ENCODE measurements at places on chromosomes 5 and 9.

DNA sequence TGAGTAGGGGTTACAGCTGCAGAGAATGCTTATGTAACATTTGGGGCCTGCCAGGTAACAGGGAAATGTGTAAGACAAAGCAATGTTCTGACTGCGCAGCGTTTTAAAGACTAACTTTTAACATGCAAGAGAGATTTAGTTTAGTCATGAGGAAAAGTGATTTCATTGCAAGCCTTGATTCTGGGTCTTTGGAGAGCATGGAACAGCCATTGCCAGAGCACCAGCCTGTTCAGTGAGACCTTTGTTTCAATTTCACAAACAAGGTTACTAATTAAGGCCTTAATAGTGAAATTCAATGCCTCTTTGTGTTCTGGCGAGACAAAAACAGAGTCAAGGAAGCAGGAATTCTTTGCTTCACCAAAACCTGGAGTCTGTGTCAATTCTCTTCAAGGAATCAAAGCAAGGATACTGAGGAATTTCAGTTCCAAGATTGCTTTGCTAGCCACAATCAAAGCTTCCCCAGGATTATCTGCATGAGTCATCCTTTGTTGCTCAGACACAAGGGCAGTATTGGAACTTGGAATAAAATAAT is 14.4 kb downstream of the CKMT2 start:
- no peak for DNase-seq

DNA sequence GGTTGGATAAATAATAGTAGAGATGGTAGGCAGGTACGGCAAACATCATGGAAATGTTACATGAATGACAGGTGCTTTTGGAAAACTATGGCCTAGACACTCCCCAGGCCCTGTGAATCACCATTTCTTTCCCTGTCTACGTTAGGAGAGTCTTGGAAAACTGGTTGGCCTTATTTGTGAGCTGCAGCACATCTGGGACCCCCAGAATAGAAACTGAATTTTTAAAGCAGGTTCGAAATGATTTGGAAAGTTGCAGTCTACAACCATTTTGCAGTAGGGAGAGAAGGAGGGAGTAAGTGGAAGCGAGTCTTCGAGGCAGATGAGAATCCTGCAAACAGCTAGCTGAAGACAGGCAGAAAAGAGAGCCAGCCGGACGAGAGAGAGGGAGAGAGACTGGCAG is 13.0 kb downstream of the C1QTNF2 start:
- DNase-seq = no peak

- DNase-seq = no peak
Observed at GRCh38 chr9:114165407-114166102, 10.2 kb downstream of the COL27A1 start.

DNA sequence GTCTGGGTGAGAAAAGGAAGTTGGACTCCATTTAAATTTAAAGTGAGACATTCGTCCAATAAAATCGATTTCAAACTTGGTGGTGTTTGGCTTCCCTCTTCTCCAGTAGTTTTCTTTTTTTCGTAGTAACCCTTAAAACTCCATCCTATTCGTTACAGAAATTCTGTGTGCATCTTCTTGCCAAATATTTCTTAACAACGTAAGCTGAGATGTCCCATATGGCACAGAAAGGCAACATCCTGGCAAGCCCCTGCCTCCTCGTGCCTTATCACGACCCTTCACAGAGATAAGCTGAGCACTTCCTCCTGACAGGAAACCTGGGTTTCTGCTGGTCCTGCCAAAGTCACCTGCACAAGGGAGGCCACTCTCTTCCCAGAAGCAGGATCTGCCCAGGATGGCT is 11.8 kb upstream of the ADAMTS2 start:
- DNase-seq = no peak

DNA sequence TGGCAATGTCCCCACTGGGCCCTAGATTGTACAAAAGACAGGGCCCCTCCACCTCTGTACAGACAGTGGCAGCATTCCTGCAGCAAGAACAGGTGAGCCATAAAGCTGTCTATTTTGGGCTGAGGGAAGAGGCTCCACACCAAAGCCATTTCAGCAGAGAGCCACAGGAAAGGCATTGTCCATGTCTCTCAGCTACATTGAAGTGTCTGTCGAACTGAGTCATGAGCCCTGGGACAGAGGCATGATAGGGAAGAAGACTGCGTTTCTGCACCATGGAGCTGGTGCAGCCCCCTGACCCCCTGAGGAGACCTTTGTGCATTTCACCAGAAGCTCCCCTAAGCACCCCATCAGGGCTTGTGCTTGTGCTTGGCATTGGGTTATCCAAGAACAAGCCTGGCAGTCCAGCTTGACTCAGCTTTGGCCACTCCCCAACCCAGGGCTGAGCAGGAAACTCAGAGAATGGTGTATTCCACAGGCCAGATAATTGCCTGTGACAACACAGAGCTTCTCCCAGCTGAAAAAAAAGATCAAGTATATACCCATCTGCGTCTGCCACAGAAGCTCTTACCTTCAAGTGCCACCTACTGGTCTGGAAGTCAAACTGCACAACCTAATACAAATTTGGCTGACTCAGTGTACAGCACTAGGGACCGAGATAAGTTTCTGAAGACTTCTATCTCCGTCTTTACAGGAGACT is 5.9 kb upstream of the FRMD3 start:
- no peak for DNase-seq

DNA sequence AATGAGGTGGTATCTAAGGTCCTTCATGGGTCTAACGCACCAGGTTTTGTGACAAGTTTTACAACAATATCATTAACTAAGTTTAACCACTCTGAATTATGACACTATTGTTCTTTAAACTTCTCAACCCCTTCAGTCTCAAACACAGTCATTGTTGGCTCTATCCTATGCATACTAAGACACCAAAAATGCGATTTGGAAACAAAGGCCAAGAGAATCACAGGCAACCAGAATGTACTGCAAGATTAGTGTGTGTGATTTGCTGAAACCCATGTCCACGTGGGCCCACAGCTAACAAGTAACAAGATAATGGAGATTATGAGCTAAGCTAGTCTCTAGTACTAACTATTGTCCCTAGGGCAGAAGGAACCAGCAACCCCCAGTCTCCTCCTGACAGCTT is 142.2 kb upstream of the RANBP3L start:
- no peak for DNase-seq

DNA sequence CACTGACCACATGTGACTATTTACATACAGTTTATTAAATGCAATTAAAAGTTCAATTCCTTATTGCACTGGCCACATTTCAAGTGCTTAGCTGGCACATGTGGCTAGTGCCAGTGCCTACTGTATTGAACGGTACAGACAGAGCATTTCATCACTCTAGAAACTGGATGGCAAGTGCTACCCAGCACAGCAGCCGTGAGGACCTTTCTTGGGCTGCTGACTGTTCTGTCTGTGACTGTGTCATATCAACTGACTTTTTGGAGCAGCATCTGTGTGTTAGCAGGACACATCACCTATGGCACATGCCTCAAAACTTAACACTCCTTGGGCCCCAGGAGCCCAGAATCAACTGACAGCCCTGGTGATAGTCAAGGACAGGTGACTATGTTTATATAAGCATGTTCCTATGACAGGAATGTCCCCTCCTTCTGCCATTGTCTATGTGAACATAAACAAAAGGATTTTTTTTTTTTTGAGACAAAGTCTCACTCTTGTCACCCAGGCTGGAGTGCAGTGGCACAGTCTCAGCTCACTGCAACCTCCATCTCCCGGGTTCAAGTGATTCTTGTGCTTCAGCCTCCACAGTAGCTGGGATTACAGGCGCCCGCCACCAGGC is 8.9 kb downstream of the IRF1 start:
- no peak for DNase-seq

GRCh38 chr9:134390537-134390936 is 64.3 kb downstream of the RXRA start:
- no peak for DNase-seq

DNA sequence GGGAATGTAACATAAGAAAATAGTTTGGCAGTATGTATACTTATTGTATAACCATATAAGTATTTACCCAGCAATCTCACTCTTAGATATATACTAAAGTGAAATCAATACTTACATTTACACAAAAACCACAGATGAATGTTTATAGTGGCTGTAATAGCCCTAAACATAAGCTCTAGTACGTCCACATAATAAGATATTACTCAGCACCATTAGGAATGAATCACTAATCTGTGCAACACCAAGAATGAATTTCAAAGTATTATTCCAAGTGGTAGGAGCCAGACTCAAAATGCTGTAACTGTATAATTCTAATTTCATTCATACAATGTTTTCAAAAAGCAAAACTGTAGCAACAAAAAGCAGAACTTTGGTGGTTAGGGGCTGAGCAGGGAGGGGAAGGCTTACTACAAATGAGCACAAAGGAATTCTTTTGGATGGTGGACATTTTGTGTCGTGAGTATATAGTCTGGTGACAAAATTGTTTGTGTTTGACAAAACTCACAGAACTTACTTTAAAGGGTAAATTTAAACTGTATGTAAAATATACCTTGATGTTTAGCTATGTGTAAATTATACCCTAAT is 11.9 kb upstream of the C5orf46 start:
- no peak for DNase-seq

DNA sequence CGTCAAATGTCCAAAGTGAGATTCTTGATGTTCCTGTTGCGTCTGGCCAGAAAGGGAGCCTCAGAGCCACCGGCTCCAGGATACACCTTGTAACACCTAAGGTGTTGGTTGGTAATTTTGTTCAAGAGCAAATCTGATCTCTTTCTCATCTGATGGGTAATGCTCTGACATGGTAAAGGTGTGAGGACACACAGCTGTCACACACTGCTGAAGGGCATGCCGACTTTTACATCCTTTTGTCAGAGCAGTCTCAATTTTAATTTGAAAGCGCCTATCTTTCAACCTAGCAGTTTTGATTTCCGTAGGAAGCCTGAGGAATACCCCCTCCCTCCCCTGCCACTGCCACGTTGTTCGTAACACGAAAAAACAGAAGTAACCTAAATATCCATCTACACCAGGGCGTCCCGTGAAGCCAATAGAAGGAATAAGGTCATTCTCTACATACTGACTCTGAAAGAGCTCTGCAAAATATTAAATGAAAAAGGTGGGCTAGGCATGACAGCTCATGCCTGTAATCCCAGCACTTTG is 57.4 kb downstream of the TSTD2 start:
- no peak for DNase-seq

DNA sequence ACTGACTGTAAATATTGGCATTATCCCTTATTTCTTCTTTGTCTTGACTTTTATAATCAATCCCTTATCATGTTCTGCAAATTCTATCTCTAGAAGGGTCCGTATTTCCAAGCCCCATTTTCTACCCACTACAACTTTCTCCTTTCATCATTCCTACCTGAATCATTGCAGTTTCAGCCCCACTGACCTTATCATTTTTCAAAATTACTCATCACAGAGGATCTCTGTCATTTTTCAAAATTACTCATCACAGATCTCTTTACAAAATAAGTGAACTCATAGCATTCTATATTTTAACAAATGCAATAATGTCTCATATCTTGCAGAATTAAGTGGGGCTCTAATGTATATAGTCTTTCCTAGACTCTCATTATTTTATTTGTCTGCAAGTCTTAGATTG is 256.9 kb upstream of the COX7C start:
- no peak for DNase-seq

- DNase-seq = no peak
Observed at GRCh38 chr9:72703574-72703973, 182.2 kb downstream of the TMC1 start.

DNA sequence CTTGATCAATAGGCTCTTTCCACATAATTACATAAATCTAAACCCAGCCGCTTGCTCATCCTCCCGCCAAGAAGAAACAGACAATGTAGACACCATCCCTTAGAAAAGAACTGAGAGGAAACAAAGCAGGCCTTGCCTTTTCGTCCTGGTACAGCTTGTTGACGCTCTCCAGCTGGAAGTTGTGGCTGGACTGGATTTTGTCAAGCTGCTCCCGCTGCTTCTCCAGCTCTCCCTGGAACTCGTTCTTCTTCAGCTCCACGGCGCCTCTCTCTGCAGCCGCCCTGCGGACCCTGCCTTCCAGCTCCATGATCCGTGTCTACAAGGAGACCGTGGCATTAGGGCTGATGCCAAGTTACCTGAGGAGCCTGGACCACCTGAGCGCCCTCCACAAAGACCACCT is 22.1 kb downstream of the GOLM1 start:
- no peak for DNase-seq

GRCh38 chr5:100693481-100693880 is 158.3 kb downstream of the FAM174A start:
- DNase-seq = no peak

DNA sequence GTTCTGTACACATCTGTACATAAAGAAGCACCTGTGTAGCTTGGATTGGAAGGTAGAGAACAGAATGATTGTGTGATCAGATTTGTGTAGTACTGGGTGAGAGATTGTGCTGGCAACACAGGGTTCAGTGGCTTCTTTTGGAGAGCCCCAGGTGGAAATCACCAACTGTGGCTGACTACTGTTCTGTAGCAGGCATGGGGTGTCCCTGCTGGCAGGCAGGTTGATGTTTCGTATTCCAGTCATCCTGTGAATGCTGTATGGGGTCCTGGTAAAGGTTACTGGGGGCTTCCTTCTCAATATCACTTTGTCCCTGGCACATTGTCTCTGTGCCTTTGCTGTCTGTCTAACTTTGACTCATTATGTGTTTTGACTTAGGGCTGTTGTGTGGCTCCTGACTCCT is 5.3 kb downstream of the ASPN start:
- no peak for DNase-seq

DNA sequence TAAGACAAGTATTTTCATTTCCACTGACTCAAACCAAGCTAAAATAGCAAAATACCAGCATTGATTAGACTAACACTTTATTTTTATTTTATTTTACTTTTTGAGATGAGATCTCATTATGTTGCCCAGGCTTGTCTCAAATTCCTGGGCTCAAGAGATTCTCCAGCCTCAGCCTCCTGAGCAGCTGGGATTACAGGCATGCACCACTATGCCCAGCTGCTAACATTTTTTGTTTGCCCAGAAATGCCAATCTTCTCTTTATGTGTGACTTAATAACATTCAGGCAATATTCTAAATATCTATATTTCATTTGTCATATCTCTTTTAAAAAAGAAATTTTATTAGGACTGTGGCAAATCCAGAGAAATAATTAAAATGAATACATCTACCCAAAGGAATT is 55.0 kb downstream of the OXCT1 start:
- DNase-seq = no peak

- DNase-seq = no peak
Observed at GRCh38 chr9:1539216-1539615, 475.9 kb upstream of the SMARCA2 start.

- DNase-seq = no peak
Observed at GRCh38 chr5:154218786-154219185, 28.3 kb downstream of the GALNT10 start.

DNA sequence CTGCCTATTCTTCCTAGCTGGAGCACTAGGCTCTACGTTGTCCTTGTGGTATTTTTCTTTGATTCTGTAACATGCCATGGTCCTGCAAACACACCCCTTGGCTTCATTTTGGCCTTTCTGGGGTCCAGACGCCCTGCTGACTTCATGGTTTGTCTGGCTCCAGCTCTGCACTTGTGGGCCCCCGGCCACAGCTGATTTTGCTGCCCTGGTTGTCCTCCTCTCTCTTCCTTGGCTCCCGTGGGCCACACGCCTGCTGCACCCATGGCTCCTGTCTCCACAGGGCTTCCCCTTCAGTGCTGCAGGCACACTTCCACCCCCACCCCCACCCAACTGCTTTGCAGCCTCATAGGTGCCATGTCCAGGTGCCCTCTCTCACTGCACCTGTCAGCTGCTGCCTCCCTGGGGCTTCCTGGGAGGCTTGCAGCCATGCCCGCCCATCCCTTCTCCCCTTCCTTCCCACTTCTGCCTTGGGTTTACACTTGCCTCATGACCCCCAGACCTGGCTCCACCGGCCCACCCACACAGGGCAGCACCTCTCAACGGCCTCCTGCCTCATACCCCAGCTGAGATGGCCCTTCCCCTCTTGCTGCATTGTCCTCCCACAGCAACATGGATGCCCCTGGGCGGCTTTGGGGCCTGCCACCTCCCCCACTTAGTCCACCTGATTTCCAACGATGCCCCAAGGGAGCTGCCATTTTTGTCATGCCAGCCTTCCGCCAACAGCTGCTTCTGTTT is 25.6 kb downstream of the SLC6A3 start:
- no peak for DNase-seq

All from progenitor cell of endocrine pancreas (in vitro differentiated cells).